Uterus (tissue), 4 donors: ENCODE measurements at places on chromosomes 6 and 20. TPM values are rescaled to one million over a fixed set of nuclear protein-coding genes. Genes with fewer than 3 reads are reported as not detected.

Gene RSPH4A
- total RNA-seq: 8.0 TPM

GRCh38 chr20:55741801-55742200 is 263.5 kb downstream of the CBLN4 start:
- no peak for DNase-seq

DNA sequence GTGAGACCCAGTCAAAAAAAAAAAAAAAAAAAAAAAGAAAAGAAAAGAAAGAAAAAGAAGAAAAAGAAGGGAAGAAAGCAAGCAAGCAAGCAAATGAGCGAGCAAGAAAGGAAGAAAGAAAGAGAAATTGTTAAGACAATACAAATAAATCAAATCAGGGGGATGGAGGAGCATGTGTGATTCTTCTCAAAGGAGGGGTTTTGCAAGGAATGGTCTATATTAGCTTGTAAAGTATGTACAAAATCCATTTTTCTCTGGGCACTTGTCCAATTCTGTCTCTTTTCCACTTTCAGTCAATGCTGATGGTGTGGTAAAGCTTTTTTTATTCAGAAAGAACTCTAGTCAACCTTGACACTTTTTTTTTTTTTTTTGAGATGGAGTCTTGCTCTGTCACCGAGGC is 133.7 kb upstream of the TNFAIP3 start:
- DNase-seq: no peak

Gene EBF4
- 69.5 TPM for total RNA-seq

DNA sequence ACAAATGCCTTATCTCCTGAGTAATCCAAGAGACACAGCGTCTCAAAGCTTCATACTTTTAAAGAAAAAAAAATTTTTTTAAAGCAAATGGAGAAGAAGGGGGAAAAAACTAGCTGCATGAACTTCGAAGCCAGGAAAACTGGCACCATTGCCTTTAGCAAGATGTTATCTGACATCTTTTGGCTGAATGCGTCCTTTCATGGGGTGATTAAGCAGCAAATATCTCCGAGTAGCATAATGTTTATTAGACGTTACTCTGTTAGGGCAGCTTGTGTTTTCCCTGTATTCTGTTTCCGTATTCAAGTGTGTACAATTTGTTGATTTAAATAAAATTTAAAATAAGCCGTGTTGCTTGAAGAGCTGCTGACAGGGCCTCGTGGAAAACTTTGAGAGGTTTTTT is 76.5 kb upstream of the TSHZ2 start:
- DNase-seq: no peak

DNA sequence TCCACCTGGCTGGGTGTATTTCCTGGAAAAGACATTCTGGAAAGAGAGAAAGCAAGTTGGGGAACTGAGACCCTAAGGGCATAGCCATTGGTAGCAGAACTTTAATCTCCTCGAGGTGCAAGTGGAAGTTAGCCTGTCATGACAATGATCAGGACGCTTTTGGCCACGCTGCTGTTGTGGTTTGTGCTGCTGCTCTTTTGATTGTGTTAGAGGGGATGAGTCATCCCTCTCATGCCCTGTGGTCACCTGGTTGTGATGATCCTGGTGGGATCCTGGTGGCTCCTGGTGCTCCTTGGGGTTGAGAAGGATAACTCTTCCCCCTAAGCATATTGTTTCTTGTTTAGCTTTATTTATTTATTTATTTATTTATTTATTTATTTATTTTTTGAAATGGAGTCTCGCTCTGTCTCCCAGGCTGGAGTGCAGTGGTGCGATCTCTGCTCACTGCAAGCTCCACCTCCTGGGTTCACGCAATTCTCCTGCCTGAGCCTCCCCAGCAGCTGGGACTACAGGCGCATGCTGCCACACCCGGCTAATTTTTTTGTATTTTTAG is 350.3 kb downstream of the KIF16B start:
- no peak for DNase-seq

Gene CCN6
- not detected for total RNA-seq

- no peak for DNase-seq
Measured at GRCh38 chr20:59145924-59146779, 17.5 kb upstream of the ZNF831 start.

DNA sequence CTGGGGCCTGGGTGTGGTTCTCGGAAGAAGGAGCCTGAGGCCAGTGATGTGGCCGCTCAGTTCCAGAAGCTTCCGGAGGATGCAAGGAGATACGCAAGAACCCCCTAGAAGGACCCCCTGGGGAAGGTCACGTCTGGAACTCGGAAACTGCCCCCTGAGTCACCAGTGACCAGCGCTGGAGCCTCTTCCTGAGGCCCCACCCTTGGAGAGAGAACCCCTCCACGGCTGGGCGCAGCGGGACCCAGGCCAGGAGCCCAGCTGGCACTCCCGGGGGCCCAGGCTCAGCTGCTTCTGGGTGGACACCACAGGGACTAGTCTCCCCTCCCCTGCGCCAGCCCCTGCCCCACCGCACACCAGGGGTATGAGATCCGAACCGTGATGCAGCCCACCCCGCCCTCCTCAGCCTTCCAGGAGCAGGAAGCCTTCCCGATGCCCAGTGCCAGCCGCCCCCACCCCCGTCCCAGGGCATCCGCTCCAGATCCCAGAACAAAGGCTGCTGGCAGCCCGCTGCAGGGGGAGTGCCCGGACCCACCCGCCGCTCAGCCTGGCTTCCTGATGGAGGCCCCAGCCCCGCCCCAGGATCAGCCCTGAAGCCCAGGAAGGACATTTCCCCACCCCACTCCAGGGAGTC is 7.5 kb downstream of the LAMA5 start:
- no peak for DNase-seq

DNA sequence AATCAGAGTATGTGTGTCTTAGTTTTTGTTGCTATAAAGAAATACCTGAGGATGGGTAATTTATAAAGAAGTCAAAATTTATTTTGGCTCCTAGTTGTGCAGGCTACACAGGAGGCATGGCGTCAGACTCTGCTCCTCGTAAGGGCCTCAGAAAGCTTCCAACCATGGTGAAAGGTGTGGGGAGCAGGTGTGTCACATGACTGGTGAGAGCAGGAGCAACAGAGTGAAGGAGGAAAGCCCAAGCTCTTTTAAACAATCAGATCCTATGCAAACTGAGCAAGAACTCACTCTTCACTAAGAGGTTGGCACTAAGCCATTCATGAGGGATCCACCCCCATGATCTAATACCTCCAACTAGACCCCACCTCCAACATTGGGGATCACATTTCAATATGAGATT is 1524.3 kb downstream of the HACE1 start:
- DNase-seq: no peak

GRCh38 chr20:64161356-64162238 is 2.7 kb upstream of the MYT1 start:
- DNase-seq: no peak

Gene TFEB
- total RNA-seq: 31.7 TPM

Gene EEF1A2
- 1.1 TPM for total RNA-seq

DNA sequence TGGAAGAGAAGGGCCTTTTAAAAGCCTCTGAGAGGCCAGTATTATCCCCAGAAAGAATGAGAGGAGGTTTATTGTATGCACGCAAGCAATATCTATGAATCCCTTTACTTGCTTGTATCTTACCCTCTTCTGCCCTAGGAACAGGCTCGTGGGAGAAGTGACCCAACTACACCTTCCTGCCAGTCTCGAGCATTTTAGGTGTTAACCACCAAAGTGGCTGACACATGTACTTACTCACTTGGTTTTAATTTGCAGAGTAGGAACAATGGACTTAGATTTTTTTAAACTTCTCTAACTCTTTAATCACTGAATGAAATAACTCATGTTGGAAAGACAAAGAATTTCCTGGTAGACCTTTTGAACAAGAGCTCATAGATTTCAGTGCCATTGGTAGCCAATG is 296.9 kb downstream of the PLCB1 start:
- DNase-seq: no peak

DNA sequence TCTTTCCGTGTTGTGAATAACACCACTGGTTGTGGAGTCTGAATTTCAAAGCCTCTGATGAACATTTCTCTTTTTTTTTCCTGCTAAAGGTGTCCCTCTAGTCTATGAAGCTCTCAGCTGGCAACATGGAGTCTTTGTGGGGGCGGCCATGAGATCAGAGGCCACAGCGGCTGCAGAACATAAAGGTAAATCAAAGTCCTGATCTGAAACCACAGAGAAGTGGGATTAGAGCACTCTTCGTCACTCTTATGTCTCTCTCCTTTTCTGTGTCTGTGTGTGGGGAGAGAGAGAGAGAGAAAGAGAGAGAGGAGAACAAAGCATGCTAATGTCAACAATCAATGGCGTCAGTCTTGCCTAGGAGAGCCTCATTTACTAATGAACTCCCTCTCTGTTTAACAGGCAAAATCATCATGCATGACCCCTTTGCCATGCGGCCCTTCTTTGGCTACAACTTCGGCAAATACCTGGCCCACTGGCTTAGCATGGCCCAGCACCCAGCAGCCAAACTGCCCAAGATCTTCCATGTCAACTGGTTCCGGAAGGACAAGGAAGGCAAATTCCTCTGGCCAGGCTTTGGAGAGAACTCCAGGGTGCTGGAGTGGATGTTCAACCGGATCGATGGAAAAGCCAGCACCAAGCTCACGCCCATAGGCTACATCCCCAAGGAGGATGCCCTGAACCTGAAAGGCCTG is 4.2 kb downstream of the PCK1 start:
- DNase-seq: no peak

DNA sequence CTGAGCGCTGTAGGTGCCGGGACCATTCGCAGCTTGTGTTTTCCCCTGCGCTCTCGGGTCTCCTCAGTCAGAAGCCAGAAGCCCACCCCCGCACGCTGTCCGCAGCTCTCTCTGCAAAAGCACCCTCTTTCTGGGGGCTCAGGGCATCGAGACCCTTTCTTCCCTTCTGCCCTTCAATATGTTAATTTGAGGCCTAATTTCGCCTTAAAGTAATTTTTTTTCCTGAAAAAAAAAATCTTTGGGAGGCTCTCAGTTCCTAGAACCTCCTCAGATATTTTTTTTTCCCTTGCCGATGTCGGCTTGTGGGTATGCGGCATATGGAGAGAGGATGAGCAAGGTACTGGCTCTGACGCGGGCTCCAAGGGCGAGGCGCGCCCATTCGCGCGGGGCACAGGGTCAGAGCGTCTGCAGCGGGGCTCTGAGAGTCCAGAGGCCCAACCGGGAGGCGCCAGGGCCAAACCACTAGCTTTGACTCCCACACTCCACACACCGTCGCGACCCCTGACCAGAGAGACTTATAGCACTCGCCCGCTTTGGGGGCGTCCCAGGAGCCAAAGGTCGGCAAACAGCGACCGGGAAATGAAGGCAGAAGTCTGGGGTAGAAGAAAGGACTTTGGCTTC is 893 bp downstream of the PRDM13 start:
- DNase-seq: no peak

Gene LPA
- total RNA-seq: 0.62 TPM

- DNase-seq: no peak
Measured at GRCh38 chr6:45898941-45899682, 116.5 kb downstream of the CLIC5 start.

DNA sequence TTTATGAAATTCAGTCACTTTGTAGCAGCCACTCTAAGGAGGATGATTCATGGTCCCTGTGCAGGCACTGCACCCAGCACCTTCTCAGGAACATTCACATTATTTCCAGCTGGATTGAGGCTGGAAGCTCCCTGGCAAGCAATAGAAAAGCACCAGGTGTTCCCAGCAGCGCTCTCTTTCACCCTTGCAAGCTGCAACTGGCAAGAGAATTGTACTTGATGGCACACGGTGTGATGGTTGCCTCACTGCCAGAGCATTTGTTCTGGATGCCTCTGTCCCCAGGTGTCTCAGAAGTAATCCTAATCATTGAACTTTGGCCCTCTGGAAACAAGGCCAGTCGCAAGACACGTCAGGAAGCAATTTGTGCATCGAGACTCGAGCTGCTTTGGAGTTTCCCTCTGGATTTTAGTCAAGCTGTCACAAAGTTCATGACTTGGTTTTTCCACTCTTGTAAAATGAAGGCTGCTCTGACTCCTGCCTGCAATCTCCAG is 24.9 kb upstream of the PHACTR2 start:
- DNase-seq: no peak

DNA sequence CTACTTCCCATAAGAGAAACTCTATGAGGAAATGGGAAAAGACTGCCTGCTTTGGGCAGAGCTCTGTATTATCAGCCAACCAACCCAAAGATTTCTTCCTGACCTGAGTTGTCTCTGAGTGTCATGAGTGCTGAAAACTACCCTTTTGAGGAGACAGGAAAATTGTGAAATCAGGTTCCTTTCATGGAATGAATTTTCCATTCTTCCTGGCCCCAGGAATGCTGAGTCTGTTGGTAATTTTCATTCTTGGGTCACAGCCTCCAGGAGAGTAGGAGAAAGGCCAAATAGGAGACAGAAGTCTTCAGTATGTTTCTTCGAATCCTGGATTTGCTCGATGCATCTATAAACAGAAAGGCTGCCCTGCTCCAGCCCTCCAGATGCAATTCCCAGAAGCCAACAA is 53.6 kb downstream of the SCML4 start:
- no peak for DNase-seq

Gene GRM1
- total RNA-seq: 0.07 TPM

DNA sequence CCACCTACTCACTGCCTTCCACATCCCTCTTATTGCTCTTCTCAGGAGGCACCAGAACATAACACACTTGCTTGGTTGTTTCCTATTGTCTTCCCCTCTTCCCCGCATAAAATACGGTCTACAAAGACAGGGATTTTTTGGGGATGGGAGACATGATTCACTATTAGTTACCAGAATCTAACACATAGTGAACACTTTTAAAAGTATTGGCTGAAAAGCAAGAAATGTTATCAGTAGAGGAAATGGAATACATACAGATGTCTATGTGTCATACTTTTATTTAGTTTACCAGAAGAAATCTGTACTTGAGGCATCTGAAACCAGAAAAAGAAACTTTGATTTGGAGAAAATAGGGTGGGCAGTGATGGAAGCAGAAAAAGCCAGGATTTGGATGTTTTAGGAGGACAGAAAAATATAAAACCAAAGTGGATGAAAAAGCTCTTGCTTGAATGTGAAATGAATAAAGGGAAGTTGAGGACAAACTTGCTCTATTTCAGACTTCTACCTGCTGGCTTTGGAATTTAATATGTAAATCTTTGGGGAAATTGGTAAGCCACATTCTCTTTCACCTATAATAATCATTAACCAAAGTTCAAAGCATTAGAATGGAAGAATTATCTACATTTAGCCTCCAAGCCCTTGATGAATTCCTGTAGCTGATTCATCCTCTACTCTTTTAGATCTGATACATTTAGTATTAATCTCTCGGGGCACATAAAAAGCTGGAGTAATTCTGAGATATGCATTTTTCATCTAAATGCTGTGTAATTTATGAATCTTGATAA is 82.6 kb downstream of the DOK5 start:
- no peak for DNase-seq

DNA sequence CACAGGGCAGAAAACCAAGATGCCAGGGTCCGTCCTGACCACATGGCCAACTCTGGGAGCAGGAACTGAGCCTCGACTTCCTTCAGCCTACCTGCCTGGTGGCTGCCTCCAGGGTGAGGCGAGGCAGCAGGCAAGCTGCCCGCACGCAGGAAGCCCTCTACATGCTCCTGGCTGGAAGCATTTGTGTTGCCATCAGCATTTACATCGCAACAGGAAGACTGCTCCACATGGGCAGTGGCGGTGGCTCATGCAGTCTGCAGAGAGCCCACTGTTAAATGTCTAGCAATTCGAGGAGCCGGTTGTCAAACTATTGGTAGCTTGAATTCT is 233.8 kb downstream of the SYNDIG1 start:
- no peak for DNase-seq

- no peak for DNase-seq
Measured at GRCh38 chr6:34462551-34462971, 3.3 kb upstream of the PACSIN1 start.

Gene GSTA2
- not detected for total RNA-seq

Gene SOBP
- total RNA-seq: 2.6 TPM

Gene TREM1
- 0.26 TPM for total RNA-seq
